Cardiac muscle cell (in vitro differentiated cells and primary cell): ENCODE measurements at places on chromosomes 7 and 10.
A peak's percentile ranks its signal among the peaks of the same experiment; 100 is the strongest.

DNA sequence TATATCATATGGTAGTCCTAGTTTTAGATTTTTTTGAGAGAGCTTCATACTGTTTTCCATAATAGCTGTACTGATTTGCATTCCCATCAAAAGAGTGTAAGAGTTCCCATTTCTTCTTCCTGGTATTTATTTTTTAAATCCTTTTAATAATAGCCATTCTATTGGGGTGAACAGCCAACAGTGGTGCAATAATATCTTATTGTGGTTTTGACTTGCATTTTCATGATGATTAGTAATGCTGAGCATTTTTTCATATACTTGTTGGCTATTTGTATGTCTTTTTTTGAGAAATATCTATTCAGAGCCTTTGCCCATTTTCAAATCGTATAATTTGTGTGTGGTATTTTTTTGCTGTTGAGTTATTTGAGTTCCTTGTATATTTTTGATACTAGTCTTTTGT is 167.4 kb downstream of the FZD1 start:
- DNase-seq: peak; percentile 35

DNA sequence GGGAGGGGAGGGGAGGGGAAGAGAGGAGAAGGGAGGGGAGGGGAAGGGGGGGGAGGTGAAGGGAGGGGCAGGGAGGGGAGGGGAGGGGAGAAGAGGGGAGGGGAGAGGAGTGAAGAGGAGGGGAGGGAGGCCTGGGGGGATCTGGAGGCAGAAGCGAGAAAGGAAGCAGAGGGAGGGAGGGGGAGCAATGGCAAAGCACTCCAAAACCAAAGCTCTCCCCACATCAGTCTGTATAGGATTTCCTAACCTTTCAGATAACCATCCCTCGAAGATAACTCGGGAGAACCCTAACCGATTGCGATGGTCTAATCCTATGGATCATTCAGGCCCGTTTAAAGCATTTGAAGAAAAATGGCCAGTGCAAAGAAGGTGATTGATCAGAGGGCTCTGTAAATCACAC is 19.0 kb downstream of the EBF3 start:
- DNase-seq: no peak

DNA sequence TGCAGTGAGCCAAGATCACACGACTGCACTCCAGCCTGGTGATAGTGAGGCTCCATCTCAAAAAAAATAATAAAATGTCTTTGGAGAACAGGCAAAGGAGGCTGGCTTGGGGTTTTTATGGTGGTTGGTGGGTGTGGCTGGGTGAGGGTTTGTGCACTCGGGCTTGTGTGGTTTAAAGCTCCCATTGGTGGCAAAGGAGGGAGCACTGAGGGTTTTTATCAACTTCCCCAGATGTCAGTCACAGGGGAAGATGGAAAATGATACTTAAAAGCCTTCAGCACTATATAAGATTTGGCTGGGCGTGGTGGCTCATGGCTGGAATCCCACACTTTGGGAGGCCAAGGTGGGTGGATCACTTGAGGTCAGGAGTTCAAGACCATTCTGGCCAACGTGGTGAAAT is 16.3 kb upstream of the RNF216 start:
- DNase-seq: no peak

- DNase-seq: peak; percentile 37
Measured at GRCh38 chr7:128672927-128673517, 930 bp downstream of the GARIN1A start.

GRCh38 chr7:94510582-94511496 is 1.2 kb downstream of the CASD1 start:
- DNase-seq: peak; percentile 65

DNA sequence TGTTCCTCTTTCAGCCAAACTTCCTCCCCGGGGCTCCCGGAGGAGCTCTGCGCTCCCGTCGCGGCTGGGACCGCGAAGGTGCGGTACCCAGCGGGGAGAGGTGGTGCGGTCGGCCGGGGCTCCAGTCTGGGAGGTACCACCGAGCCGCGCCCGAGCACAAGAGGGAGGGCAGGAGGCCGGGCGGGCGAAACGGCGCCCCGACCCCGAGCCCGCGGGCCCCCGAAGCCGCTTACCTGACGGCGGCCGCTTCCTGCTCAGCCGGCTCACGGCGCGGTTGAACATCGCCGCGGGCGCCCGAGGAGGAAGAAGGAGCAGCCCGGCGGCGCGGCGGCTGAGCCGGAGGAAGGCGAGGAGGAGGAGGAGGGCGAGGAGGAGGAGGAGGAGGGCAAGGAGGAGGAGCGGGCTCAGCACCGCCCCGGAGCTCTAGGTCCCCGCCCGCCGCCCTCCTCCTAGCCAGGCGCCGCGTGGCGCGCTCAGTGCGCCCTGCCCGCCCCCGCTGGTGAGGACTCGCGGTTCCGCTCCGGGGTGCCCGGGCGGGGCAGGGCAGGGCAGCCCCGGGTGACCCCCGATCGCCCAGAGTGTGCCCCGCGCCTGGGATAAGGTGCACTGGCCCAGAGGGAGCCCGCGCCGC is at the start of gene RGS10:
TSS of gene RGS10 (minus strand) at position 363 of the 631 bp plus-strand sequence. CDS start at position 282, 81 bp downstream.
- peak; percentile 84 for DNase-seq

DNA sequence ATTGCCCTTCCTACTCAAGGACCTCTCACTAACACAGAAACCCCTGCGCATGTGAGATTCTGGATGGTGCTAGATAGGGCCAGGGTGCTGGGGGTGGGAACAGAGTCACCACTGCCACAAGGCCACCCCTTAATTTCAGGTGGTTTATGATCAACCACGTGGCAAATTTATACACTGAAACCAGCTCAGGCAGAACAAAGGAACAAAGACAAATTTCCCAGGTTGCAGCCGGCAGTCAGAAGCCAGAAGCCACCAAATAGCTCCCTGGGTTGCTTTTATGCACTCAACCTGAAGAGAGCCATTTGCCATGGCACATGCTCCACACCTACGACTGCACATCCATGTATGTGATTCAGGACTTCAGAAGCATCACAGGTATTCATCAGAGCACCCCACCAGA is 2.5 kb downstream of the VOPP1 start:
- DNase-seq: no peak

GRCh38 chr7:6653071-6654003 is 16.2 kb downstream of the ZNF316 start:
- DNase-seq: no peak

DNA sequence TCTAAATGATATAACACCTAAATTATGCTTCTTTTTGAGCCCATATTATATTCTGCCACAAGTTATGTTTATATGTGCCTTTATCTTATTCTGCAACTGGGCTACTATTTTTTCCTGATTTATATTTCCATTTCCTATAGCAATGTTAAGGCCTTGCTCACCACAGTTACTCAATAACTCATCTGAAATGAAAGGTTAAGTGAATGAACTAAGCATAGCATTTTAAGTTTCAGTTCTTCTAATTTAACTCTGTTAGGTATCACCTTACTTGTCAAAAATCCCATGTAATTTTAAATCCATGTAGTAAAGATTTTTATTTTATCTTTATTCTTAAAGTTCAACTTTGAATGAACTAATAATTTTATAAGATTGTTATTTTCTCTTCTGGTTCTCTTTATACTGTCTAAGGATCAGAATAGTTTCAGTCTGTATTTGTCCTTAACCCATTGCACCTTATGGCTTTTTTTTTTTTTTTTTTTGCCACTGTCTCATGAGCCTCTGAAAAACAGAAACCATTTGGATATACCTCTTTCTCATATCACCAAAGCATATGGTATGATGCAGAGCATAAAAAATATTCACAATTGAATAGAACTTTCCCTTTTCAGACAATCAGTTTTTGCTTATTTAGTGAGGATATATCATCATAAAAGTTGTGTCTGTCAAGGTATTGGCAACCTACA is 301.8 kb upstream of the ZWINT start:
- no peak for DNase-seq

- DNase-seq: no peak
Measured at GRCh38 chr10:71053169-71053895, 159.0 kb upstream of the UNC5B start.

GRCh38 chr7:25392588-25393338 is 164.5 kb upstream of the NPVF start:
- no peak for DNase-seq

DNA sequence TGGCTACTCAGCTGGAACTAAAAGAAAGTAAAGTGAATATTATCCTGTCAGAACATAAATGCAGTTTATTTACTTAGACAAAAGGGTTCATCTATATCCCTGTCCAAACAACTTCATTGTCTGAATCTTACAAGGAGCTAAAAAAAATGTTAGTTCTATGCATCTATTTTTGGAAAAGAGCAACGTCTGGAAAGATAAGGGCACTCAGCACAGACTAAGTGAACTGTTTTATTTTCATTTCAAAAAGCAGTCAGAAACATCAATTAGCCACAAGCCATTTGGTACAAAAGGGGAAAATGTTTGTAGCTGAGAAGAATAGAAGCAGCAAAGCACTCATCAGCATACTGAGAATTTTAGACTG is 245.5 kb downstream of the FOXP2 start:
- no peak for DNase-seq

DNA sequence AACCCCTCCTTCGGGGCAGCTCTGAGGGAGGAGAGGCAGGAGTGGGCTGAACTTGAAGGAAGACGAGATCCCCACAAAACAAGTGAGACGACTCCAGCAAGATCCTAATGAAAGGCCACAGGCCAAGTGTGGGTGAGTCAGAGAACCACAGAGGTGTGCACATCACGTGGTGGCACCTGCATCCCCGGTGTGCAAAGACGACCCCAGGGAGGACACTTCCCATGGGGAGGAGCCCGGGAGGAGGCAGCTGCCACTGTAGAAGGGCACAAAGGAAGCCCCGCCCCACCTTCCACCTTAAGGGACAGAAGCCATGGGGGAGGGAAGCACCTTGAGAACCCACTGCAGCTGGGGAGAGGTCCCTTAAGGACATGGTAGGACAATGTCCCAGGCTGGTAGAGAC is 45.7 kb downstream of the ESYT2 start:
- no peak for DNase-seq

DNA sequence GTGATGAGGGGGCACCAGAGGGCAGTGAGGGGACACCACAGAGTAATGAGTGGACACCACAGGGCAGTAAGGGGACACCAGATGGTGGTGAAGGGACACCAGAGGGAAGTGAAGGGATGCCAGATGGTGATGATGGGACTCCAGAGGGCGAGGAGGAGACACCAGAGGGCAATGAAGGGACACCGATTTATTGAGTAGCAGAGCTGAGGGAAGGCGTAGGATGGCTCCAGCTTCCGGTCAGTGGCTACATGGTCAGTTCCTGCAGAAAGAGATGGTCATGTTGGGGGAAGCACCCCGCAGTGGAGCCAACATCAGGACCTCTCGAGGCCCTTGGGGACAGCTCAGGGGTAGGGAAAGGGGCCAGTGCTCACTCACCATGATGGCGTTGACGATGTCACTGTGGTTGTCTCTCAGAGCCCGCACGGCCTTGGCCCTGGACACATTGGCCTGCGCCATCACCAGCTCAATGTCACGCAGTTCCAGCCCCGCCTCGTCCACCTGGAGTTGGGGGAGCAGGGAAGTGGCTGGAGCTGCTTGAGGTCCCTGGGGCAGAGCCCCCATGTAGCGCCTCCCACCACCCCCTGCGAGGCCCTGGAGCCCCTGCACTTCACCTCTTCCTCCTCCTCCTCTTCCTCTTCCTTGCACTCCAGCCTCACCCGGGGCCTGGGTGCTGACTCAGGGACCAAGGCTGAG is 8.4 kb downstream of the NACAD start:
- no peak for DNase-seq

DNA sequence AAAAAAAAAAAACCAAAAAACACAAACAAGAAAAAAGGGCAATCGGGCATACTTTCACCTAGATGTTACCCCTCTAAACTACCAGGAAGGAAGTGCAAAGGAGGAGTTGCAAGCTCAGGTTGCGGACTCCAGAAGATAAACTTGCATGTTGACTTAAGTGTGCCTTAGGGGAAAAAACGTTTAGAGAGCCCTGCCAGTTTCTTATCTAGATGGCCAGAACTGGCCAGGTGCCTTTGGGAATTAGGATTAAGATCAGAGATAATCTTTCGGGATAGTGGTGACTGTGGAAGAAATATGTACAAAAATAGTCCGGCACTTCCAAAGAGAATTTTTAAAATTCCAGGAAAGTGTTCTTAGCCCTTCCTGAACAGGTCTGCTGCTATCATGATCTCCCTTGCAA is 17.6 kb downstream of the EVX1 start:
- DNase-seq: no peak

- no peak for DNase-seq
Measured at GRCh38 chr10:89122433-89123051, 84.6 kb downstream of the CH25H start.

- no peak for DNase-seq
Measured at GRCh38 chr10:28986117-28986792, 302.6 kb upstream of the LYZL1 start.

DNA sequence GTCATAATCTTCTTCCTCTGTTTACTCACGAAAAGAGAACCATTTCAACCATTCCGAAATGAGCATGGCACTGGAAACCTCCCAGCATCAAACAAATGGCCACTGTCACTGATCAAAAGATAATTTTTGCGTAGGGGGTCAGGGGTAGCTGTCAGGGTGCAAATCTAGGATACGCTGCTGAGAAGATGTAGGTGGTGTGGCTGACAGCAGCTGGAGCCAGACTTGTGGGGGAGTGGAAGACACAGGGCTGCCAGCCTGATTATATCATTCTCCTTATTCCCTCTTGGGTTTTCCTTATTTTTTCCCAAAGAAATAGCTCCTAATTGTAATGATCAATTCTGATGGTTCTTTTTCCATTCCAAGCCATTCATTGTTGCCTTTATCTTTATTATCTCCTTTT is 266.1 kb downstream of the SORCS1 start:
- no peak for DNase-seq

DNA sequence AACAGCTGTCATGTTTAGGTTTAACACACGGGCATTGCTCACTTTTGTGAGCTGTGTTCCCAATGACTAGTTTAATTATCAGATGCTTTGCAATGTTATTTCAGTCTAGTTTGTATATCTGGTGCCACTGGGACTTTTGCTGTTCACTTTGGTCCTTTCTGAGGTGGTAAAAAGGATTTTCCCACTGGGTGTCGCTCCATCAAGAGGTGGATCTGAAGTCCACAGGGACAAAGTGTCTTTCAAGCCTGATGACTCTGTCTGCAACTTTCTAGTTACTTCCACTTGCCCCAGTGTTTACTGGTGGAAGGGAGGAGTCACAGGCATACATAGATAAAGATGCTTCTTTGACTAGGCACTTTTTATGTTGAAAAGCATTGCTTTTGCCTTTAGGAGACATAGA is 242.2 kb downstream of the HGF start:
- DNase-seq: no peak

GRCh38 chr10:34169131-34169530 is 646.0 kb downstream of the PARD3 start:
- no peak for DNase-seq

GRCh38 chr10:13913897-13914296 is 327.1 kb downstream of the PRPF18 start:
- DNase-seq: no peak

- no peak for DNase-seq
Measured at GRCh38 chr10:124755581-124755980, 11.4 kb upstream of the FAM53B start.

GRCh38 chr7:24442170-24442777 is 131.0 kb upstream of the PALS2 start:
- no peak for DNase-seq

- DNase-seq: peak; percentile 94
Measured at GRCh38 chr10:129105266-129105665, 361.8 kb upstream of the MGMT start.
